Stimulated activated CD8-positive, alpha-beta memory T cell treated with anti-CD3 and anti-CD28 coated beads, Interleukin-2, amount 100 ng/mL, for 48 hours (primary cell): ENCODE measurements at places on chromosomes 4 and X.

DNA sequence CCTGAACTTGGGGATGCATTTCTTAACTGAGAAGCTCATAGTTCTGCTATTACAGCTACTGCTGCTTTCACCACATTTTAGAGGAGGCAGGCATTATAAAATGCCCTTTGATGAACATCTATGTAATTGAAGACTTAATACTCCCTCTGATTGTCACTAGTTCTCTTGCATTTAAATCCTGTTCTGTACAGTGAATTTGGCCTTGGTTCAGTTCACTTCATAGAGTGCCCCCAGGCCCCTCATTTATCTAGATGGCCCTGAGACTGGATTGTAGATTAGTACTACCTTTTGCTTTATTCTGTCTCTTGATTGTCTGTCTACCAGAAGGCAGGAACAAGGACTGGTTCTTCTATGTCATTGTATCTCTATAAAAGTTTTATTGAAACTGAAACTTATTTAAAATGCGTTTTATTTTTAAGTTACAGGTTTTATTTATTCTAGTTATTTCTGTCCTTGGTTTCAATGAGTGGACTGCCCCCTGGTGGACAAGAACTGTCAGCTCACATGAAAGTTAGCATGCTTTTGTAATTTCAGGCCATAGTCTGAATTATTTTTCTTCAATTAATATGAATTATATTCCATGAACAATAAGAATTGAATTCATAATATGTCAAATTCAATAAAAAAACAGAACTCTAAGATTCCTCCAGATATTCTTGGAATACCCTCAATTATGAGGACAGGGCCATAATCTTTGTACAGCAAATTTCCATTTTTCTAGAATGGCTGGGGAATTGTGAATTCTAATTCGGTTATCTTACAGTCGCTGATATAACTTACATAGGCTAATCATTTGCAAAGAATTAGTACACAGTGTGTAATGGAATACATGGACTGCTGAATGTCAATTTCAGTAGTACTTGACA is 47.2 kb upstream of the TMEM33 start:
- no peak for DNase-seq

DNA sequence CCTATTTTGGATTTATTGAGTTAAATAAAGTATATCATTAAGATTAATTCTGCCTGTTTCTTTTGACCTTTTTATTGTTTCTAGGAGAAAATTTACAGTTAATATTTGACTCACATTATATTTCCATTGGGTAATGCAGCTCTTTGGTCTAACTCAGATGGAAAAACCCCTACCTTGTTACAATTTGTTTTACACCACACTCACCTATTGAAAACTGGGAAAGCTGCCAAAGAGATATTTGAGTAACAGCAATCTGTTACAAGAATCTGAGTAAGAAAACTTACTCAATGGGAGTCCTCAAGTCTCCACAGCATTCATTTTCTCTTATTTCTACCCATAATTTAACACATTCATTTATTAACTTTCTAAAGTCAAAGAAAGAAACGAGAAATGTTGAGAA is 108.0 kb upstream of the TLL1 start:
- no peak for DNase-seq

- no peak for DNase-seq
These were observed 174.5 kb upstream of the DKK2 start for GRCh38 chr4:107210450-107211239.

DNA sequence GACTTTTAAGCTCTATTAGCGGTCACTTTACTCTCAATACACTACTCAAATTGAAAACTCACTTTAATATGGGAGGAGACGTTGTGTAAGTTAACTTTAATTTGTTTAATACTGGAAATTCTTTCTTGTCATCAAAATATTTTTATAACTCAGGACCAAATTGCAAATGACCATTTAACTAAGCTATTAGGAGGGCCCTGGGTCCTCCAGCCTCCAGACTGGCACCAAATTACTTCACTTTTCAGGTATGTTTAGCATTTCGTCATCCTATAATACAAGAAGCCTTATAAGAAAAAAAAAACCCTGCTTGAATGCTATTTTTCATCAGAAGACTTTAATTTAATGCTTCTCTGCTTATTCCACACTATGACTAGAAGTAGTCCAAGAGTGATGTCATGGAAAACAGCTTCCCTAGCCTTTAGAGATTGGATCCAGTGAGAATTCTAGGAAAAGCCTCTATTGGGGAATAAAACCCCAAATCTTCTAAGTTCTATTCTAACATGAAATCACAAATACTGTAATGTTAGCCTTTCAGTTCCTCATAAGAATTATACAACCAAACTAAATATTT is 6.6 kb downstream of the KLHL15 start:
- DNase-seq = no peak

DNA sequence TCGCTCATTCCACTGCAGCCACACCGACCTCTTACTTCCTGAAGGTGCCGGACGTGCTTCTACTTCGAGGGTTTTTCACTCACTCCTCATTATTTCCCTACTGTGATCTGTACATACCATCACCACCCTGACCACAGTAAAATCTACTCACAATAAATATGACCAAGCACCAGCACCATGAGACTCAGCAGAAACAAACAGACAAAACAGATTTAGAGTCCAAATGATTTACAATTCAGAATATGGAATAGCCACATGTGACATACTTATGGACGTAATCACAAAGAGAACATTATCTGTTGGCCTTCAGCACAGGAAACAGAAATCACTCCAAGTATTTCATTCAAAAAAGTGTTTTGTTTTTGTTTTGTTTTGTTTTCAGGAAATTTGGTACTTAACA is 16.1 kb upstream of the KLB start:
- no peak for DNase-seq

DNA sequence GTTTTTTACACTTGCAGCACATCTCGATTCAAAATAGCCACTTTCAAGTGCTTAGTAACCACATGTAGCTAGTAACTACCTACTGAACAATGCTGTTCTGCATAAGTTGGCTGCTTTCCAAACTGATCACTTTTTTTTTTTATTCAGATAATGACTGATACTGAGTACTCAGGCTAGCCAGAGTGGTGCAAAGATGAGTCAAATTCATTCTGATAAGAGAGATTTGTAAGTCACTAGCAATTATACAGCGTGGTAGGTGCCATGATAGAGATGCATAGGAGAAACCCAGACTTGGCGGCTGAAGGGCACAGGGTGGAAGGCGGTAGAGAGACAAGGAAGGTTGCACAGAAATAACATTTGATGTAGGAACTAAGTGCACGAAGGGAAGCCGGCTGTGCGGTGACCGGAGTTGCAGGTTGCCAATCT is 357 bp upstream of the IGBP1 start:
- DNase-seq = no peak

GRCh38 chr4:113026556-113026955 is 22.9 kb upstream of the ANK2 start:
- DNase-seq = no peak

DNA sequence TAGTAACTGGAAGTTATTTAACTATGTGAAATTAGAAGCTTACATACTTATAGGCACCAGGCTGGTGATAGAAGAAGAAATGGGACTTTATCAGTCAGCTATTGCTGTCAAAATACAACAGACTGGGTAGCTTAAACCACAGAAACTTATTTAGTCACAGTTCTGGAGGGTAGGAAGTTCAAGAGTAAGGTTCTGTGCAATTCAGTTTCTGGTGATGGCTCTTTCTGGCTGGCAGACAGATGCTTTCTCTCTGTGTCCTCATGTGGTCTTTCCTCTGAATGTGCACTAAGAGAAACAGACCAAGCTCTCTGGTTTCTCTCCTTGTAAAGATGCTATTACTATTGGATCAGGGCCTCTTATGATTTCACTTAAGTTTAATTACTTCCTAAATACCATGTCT is 92.1 kb upstream of the ANKRD50 start:
- no peak for DNase-seq

- DNase-seq = no peak
These were observed 20.8 kb downstream of the CLCN4 start for GRCh38 chrX:10177601-10178000.

DNA sequence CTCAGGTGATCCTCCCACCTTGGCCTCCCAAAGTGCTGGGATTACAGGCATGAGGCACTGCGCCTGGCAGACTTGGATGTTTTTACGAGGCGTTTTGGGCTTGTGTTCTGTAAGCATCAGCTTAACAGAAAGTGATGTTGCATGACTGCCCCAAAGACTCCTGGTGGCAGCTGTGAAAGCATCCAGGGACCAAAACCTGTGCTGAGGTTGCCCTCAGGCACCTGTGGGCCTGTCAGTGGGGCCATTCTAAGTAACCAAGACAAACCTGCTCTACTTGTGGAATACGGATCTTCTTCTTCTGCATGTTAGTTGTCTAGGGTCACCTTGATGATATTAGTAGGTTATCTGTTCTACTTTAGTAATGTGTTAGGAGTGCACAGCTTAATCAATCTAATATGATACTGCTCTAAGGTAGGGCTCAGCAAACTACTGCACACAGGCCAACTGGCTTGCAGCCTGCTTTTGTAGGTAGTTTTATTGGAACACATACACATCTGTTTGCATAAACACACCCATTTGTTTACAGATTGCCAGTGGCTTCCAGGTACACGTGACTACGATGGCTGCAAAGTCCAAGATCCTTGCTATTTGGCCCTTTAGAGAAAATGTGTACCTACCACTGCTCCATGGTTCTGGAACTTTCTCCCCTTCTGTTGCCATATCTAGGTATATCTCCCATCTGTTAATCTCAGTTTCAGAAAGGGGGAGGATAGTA is 136.7 kb downstream of the GPR143 start:
- DNase-seq = no peak

DNA sequence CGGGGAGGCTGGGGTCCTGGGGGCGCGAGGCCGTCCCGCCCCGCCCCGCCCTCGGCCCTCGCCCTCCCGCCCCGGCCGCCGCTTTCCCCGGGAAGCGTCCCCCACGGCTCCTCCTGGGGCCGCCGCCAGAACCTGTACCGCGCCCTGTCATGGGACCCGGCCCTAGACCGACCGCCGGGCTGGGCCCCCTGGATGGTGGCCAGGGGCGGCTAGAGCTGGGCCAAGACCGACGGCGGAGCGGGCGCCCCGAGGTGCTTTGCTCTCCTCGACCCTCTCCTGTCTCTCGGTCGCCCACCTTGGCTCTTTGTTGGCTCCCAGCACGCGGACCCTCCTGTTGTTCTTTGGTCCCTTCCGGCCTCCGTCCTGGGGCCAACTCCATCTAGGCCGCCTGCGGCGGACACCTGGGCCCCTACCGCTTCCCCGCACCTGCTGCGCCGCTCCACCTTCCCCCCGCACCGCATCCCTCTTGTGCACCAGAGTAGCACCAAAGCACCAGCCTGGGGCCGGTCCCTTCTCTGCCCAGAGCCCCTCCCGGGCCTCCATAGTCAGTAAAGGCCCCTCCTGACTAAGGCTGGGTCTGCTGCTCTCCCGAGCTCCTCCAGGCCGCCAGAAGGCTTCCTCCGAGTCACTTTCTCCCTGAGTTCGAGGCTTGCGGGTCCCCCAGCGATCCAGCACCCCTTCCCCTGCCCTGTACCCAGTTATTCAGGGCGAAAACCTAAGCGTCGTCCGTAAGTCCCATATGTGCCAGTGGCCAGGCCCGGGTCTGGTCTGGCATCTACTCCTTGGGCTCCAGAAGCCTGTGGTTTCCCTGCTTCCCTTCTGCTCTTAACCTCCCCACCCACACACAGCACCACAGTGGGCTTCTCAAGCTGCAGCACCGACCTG is 587 bp downstream of the TACC3 start:
- DNase-seq = peak; percentile 34

GRCh38 chrX:110509755-110510532 is 151.3 kb downstream of the RTL9 start:
- no peak for DNase-seq

DNA sequence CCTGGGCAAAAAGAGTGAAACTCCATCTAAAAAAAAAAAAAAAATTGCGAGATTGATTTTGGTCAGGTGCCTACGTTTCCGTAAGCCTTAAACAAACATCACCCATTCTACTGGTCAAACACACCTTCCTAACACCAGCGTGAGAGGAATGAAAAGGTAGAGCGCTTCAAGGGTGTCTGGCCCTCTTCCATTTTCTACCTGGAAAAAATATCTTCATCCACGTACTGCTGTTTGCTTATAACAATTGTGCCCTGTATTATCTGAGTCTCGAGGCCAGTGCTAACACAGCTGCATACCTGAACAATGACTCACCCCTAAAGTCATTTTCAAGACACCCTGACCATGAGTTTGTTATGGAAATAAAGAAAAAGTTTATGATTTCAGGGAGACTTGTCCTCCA is 13.9 kb downstream of the TMSB4X start:
- no peak for DNase-seq

- no peak for DNase-seq
These were observed 1.7 kb downstream of the FBXL5 start for GRCh38 chr4:15653420-15653819.

GRCh38 chr4:149370785-149371420 is 444.7 kb downstream of the IQCM start:
- DNase-seq = no peak

- DNase-seq = no peak
These were observed 83.3 kb upstream of the HELT start for GRCh38 chr4:184934961-184935360.

GRCh38 chr4:29853833-29854232 is 866.3 kb upstream of the PCDH7 start:
- DNase-seq = no peak

DNA sequence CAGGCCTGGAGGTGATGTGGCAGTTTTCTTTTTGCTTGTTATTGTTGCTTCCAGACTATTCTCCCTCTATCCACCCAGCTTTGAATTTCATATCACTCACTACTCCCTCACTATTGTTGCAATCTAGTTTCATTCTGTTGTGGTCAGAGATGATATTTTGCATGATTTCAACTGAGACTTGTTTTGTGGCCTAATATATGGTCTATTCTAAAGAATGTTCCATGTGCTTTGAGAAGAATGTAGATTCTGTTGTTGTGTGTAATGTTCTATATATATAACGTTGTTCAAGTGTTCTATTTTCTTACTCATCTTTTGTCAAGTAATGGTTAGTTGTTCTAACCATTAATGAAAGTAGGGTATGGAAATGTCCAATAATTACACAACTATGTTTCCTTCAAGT is 59.0 kb downstream of the THOC2 start:
- no peak for DNase-seq

DNA sequence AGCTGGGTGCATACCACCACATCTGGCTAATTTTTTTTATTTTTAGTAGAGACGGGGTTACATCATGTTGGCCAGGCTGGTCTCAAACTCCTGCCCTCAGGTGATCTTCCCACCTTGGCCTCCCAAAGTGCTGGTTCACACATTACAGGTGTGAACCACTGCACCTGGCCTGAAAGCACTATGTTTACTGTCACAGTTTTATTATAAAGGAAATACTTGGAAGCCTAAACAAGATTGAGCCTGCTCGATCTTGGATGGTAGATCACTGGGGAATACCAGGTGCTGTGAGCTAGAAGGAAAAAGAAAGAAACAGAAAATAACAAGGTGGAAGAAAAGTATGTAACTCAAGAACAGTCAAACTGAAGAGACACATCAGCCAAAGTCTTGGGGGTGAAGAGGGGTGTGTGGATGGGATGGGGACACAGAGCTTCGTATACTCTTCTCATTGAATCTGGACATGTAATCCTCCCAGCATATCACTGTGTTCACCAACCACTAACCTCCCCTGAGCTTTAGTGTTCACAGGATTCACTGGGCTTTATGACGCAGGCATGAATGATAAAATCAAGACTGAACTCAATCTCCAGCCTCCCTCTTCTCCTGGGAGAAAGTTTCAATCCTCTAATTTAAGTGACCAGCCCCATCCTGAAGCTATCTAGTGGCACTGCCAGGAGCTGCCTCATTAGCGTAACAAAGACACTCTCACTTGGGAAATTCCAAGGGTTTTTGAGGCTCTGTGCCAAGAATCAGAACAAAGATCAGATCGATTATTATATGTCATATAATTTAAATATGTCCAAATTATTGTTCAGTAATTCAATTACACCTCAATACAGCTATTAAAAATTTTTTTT is 40.9 kb downstream of the PDS5A start:
- no peak for DNase-seq

- DNase-seq = no peak
These were observed 11.4 kb upstream of the GPR34 start for GRCh38 chrX:41677183-41678060.
